ENCODE measurements at places on chromosomes 1 and 21.

DNA sequence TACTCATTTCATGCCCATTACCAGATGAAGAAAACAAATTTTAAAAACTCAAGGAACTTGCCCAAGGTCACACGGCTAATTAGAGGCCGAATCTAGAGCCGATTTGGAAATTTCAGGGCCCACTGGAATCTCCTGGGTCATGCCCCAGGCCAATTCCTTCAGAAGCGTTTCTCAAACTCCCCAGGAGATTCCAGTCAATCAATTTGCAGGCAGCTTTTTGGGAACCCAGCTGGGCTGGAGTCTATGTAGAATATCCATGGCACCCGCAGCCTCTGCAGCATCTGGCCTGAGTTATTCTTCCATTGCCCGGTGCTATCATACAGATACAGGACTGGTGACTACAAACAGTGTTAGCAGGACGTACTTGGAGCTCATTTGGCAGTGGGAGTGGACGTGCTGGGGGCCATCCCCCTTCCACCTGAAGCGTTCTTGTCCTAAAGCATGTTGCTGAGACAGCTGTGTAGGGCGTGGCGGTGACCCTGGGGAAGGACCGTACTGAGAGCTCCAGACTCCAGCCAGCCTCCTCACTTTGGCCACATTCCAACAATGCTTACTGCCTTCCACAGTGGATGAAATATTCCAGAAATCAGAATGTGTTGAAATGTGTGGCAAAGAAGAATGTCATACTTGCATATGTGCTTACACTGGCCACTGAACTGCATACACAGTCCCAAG is 38.3 kb downstream of the ABCG1 start:
- no peak for DNase-seq

- DNase-seq, result no peak
These were observed 10.5 kb downstream of the CDKN2C start for GRCh38 chr1:50980505-50980904.

DNA sequence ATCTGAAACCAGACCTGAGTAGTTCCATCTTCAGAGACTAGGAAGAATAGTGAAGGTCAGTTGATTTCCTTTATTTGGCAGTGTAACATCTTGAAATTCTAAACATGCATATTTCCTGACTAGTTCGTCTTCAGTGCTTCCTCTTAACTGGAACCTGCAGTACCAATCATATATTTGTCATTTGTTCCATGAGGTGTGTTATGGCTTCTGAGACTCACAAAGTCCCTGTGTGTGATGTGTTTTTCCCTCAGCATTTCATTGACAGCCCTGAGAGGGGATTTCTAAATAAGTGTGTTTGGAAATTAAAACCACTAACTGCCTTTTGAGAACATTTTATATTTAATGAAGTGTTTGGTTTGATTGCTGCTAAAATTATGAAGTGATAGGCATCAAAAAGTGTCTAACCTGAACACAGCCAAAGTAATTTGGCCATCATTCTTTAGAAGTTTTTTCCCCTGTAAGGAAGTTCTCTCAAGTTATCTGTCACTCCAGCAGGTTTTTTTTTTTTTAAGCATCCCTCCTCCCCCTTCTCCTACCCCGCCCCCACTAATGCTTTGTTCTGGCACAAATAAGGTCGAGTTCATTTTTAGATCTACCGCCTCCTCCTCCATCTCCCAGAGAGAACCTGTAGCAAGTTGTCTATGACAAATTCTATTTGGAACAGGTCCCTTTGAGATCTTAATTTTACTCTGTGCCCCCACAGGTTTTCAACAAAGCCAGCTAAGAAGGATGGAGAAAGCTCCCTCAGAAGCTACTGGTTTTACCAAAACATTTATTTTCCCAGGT is 61.4 kb downstream of the TMEM200B start:
- no peak for DNase-seq

DNA sequence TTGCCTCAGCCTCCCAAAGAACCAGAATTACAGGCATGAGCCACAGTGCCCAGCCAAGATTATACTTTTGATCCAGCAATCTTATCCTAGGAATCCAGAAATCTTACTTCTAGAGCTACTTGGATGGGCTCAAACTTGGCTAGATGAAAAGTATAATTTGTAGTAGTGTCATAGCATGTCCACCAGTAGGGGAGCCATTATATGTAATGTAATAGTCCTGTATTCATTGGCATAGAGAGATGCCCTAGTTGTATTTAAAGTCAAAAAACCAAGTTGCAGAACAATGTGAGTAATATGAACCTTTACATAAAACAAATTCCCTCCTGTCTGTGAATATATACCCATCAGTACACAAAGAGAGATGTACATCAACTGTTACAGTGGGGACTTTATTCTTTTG is 83.9 kb downstream of the NOS1AP start:
- DNase-seq, result no peak

DNA sequence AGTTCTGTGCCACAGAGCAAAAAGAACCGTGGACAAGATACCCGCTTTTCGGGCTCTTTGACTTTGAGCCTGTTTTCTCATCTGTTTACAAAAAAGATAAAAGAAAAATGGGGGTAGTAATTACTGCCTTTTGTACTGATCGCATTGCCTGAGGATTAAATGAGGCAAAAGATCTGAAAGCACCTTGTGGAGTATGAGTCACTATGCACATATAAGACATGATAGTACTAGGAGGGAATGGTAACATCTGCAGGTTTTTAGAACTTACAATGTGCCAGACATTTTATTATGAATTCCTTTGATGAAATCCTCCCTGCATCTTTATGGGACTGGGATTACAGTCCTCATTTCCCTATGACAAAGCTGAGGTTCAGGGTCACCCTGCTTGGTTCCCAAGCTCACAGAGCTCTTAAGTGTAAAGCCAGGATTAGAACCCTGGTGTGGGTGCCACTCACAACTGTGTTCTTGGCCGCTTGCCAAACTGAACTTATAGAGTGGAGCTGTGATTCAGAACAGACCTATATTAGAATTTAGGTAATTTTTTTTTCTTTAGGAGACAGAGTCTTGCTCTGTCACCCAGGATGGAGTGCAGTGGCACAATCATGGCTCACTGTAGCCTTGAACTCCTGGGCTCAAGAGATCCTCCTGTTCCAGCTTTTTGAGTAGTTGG is 1.8 kb downstream of the DISC1 start:
- DNase-seq, result peak; percentile 52

DNA sequence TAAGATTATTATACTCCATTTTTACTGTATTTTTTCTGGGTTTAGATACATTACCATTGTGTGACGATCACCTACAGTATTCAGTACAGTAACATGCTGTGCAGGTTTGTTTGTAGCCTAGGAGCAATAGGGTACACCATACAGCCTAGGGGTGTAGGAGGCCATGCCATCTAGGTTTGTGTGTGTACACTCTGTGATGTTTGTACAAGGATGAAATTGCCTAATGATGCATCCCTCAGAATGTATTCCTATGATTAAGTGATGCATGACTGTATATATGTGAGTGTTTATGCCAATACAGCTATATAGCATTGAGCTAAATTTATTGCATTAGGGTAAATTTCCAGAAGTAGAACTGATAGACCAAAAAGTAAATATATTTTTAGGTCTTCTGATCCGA is 23.3 kb downstream of the TUFT1 start:
- DNase-seq, result no peak

GRCh38 chr1:180791806-180792205 is 120.9 kb upstream of the KIAA1614 start:
- no peak for DNase-seq

Measured in activated T-cell treated with anti-CD3 and anti-CD28 coated beads, Interleukin-2, amount 50 U/mL, for 4 hours (primary cell).